ENCODE measurements at places on chromosomes 12 and 14. TPM values are rescaled to one million over a fixed set of nuclear protein-coding genes. Genes with fewer than 3 reads are reported as not detected.

The IL22 gene
- total RNA-seq: not detected

GRCh38 chr12:120847392-120847791 lies 56.8 kb downstream of the SPPL3 start:
- H3K4me3 ChIP-seq: no peak overlapping the region
- peaks cover 18% of the 10 kb centered on the region for H3K36me3 ChIP-seq
- peak; percentile 32 for DNase-seq

GRCh38 chr14:71855399-71856036 lies 76.7 kb upstream of the RGS6 start:
- peak; percentile 87 for DNase-seq
- H3K27ac ChIP-seq: no peak overlapping the region
- peaks cover 42% of the 10 kb centered on the region for H3K27me3 ChIP-seq
- no peak overlapping the region for H3K4me3 ChIP-seq

GRCh38 chr12:116624516-116624915 lies 65.3 kb downstream of the MAP1LC3B2 start:
- peaks cover 5% of the 10 kb centered on the region for H3K36me3 ChIP-seq
- no peak for DNase-seq
- no peak overlapping the region for H3K4me3 ChIP-seq
- no peak overlapping the region for H3K27ac ChIP-seq

GRCh38 chr12:19085090-19085489 lies 44.4 kb upstream of the PLEKHA5 start:
- peak overlapping the region; percentile 71 for H3K27ac ChIP-seq
- no peaks in the 10 kb centered on the region for H3K27me3 ChIP-seq
- peak; percentile 56 for DNase-seq
- H3K4me1 ChIP-seq: peaks cover 13% of the 10 kb centered on the region
- peaks cover 6% of the 10 kb centered on the region for H3K36me3 ChIP-seq

DNA sequence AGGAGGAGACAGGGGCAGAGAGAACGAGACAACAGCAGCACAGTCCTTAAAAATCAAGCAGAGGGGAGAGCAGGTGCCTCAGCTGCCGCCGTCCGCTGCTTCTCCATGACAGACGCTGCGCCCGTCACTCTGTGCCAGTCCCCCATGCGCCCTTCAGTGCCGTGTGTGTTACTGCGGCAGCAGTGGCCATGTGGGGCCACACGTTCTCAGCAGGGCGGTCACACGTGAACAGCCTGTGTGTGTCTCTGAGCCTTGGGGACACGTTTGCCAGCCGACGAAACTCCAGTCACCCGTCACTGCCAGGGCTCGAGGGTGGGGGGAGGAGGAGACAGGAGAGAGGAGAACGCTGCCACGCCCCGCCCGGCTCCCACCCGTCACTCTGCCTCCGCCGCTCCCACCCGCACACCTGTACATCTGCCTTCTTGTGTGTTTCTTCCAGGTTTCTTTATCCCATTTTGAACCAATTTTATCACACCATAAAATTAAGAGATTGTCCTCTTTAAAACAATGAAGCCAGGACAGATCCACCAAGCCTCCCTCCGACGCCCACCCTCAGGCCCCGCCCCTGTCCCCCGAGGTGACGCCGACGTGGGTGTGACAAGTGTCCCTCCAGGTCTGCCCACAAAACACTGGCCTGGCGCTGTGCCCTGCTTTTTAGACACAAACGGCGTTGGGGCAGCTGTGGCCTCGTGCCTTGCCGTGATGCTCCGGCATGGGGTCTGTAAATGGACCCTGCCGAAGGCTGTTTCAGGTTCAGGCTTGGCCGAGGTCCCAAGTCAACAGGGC lies 58.2 kb downstream of the GALNT9 start:
- no peak for DNase-seq
- H3K27ac ChIP-seq: no peak overlapping the region
- H3K4me3 ChIP-seq: no peak overlapping the region
- peaks cover 10% of the 10 kb centered on the region for H3K27me3 ChIP-seq
- H3K36me3 ChIP-seq: no peaks in the 10 kb centered on the region

Data from MCF 10A (cell line).